Endothelial cell (in vitro differentiated cells): ENCODE measurements at places on chromosomes 4 and X. TPM values are rescaled to one million over a fixed set of nuclear protein-coding genes. Genes with fewer than 3 reads are reported as not detected.

BMPR1B gene
- total RNA-seq = 5.4 TPM

GLRA3 gene
- total RNA-seq = not detected

GUCY2F gene
- not detected for total RNA-seq

MAGEE1 gene
- 3.2 TPM for total RNA-seq

ADGRA3 gene
- total RNA-seq = 20.1 TPM

CA5B gene
- total RNA-seq = 7.2 TPM

CCNG2 gene
- 67.0 TPM for total RNA-seq

GPR82 gene
- total RNA-seq = not detected

DUSP9 gene
- not detected for total RNA-seq

DNA sequence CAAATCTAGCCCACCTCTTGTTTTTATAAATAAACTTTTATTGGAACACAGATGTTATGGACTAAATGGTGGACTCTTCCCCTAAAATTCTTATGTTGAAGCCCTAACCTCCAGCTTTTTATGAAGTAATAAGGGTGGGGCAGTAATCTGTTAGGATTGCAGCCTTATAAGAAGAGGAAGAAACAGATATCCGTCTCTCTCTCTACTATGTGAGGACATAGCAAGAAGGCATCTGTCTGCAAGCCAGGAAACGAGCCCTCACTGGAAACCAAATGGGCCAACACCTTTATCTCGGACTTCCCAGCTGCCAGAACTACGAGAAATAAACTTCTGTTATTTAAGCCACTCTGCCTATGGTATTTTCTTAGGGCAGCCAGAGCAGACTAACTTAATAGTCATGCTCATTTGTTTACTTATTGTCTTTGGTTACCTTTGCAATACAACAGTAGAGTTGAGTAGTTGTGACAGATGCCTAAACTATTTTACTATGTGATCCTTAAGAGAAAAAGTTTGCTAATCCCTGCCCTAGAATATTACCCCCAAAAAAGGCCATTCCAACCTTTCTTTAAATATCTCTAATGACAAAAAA, 67.4 kb downstream of the MANBA start:
- DNase-seq = no peak

DNA sequence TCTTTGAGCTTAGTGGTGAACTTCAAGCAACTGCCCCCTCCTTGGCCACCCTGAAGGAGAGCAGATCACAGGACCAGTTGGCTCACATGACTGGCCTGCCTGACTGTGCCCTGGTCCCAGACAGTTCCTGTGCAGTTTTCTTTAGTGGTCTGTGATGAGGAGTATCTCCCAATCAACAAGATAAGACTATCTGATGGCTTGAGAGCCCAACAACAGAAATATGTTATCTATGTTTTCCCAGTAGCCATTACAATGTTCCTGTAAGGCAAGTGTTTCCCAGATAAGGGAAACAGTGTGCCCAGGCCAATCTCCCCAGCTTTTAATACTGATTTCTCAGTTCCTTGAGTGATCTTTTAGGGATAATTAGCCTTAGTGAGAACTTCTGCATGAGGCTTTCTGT, 14.2 kb upstream of the TIMM8A start:
- no peak for DNase-seq

- DNase-seq = no peak
Observed at GRCh38 chr4:1948232-1948631, 60.5 kb downstream of the NELFA start.

- no peak for DNase-seq
Observed at GRCh38 chrX:150506486-150506885, 61.9 kb upstream of the MTM1 start.

DNA sequence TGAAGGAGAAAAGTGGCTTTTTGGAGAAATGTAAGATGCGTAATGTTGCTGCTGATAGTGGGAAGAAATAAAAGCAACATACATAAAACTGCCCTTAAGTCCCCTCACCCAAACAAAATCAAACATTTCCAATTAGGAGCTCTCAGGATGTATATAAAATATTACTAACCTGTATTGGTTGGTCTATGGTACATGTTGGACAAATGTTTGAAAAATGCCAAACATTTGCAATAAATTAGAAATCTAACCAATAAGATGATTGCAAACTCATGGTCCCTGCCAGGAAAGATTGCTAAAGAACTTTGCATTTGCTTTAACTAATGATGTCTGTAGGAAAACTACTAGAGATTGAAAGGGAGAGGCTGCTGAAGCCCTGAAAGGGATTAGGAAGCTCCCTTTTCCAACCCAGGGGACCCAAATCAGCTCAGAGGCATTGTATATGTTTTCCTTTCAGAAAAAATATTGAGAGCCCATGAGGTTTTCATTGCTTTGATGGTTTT, 1.8 kb downstream of the SFRP2 start:
- no peak for DNase-seq

DNA sequence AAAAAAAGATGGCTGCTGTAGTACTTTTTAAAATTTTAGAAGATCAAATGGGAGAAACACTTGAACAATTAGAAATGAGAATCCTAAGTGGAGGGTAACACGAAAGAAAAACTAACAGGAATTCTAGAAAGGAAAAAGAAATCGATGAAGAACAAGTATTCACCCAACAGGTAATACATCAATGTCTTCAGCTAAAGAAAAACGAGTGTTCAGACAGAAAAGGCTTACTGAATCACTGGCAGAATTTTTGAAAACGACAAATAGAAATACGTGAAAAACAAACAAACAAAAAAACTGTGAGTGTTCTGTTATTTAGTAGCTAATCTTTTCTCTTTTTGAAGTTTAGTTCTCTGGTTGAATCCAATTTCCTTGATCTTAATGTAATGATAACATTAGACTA, 1.8 kb downstream of the MAD2L1 start:
- no peak for DNase-seq

DNA sequence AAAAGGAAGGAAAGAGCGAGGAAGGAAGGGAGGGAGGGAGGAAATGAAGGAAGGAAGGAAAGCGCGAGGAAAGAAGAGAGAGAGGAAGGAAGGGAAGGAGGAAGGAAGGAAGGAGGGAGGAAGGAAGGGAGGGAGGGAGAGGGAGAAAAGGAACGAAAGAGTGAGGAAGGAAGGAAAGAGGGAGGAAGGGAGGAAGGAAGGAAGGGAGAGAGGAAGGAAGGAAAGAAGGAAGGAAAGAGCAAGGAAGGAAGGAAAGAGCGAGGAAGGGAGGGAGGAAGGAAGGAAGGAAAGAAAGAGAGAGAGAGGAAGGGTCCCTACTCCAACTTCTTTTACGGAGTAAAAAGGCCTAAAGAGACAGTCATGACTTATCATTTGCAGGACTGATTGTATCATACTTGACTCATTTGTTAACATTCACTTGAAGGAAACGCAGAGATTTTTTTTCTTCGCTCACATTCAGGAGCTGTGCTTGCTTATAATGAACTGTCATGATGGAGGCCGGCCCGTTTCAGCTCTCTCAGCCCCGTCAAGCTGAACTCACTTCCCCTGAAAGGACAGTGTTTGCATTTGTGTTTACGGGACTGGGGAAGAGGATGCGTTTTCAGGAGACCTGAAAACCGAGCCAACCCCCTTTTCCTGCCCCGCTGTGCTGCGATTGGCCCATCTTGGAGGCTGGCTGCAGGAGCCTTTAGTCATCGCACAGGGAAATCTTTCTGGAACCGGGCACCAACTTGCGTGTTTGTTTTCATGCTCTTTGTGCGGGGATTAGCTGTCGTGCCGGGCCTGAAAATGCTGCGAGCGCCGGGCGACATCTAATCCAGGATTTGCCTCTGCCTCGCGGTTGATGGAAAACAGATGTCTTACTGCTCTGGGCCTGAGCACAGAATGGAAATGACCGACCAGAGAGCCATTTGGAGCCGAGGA, 17.8 kb downstream of the TRIM2 start:
- DNase-seq = peak; percentile 48

DNA sequence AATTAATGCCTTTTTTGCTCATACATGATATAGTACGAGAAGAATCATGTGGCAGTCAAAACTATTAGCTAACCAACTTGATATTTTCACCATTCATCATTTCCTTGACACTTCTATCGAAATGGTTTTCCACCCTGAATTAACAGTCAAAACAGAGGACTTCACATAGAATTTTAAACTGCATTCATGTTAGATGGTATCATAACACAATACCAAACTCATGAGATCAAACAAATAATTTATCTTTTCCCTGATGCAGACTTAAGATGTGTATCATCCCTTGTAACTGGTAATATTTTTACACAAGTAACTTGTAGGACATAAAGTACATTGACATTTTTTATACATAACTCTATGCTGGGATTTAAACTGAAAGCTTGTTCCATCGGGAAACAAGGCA, 18.2 kb upstream of the ANTXR2 start:
- DNase-seq = no peak

GRCh38 chrX:118066867-118067515, 49.6 kb downstream of the KLHL13 start:
- no peak for DNase-seq

GRCh38 chr4:5545271-5545670, 163.1 kb downstream of the EVC2 start:
- DNase-seq = no peak

- DNase-seq = no peak
Observed at GRCh38 chr4:26406346-26406975, 83.8 kb downstream of the CCKAR start.

GRCh38 chrX:115687595-115687994, 126.6 kb downstream of the PLS3 start:
- no peak for DNase-seq

DNA sequence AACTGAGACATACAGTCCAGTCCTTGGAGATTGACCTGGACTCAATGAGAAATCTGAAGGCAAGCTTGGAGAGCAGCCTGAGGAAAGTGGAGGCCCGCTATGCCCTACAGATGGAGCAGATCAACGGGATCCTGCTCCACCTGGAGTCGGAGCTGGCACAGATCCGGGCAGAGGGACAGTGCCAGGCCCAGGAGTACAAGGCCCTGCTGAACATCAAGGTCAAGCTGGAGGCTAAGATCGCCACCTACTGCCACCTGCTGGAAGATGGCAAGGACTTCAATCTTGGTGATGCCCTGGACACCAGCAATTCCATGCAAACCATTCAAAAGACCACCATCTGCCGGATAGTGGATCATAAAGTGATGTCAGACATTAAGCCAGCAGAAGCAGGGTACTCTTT, 20.4 kb upstream of the FRMPD3 start:
- peak; percentile 15 for DNase-seq

GRCh38 chr4:114807357-114807756, 208.8 kb downstream of the UGT8 start:
- DNase-seq = no peak

- no peak for DNase-seq
Observed at GRCh38 chrX:29067351-29067750, 480.1 kb downstream of the IL1RAPL1 start.

- DNase-seq = no peak
Observed at GRCh38 chr4:185004562-185005218, 13.6 kb upstream of the HELT start.

GRCh38 chr4:183821076-183821853, 83.8 kb upstream of the STOX2 start:
- no peak for DNase-seq

GRCh38 chrX:71489540-71489939, 43.4 kb upstream of the OGT start:
- DNase-seq = no peak

DNA sequence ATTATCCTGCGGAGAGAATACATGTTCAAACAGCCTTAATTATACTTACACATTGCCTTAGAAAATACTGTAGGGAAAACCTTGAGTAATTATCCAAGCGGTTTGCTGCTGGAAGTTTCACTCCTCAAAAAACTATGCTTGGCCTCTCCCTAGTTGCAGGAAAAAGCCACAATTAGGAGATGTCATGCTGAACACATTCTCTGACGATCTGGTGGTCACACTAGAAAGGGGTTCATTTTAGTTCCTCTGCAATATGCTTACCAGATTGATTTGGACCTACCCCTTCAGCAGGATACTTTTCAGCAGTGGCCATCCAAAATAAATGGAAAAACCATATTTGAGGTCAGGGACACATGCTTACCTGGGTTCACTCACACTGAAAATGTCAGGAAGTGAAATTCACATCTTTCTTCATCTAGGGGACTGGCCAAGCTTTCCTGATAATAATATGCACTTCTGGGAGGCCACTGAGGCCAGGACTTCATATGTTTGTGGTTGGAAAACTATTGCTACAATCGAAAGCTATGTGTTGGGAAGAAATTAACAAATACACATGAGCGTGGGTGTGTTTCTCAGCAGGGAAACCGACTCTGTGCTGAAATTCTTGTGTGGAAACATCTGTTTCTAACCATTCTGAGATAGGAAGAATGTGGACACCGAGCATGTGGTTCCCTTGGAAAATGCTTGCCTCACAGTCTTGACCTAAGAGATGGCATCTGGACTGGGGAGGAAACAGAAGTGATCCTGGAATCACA, 68.8 kb downstream of the ATXN3L start:
- peak; percentile 9 for DNase-seq

GRCh38 chr4:27524224-27524623, 663.6 kb downstream of the STIM2 start:
- no peak for DNase-seq

DNA sequence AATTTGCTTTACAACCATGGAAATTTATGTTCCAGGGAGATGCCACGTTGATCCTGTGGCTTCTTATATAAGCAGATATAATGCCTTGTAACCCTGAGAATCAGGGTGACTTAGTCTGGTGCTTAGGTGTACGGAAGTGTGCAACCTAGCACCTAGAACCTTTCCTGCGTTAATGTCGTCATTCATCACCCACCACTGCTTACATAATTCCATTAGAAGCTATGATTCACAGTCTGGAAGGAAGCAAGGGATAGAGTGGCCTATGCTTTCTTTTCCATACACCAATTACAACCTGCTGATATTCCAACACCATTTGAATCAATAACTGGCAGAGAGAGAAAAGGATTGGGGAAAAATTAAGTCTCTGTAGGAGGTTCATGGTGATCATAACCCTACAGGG, 17.3 kb upstream of the CXCL8 start:
- no peak for DNase-seq

DNA sequence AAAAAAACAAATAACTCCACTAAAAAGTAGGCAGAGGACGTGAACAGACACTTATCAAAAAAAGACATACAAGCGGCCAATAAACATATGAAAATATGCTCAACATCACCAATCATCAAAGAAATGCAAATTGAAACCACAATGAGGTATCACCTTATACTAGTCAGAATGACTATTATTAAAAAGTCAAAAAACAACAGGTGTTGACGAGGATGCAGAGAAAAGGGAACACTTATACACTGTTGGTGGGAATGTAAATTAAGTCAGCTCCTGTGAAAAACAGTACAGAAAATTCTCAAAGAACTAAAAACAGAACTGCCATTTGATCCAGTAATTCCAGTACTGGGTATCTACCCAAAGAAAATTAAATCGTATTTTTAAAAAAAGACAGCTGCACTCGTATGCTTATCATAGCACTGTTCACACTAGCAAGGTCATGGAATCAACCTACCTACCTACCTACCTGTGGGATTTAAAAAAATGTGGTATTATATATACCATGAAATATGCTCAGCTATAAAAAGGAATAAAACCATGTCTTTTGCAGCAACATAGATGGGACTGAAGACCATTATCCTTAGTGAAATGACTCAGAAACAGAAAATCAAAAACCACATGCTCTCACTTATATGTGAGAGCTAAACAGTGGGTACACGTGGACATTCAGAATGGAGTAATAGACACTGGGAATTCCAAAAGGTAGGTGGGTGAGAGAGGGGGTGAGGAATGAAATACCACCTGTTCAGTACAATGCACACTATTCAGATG, 24.8 kb upstream of the PTPN13 start:
- DNase-seq = no peak
